ENCODE measurements at places on chromosomes 1 and 21.

- no peak for DNase-seq
Measured at GRCh38 chr21:46253610-46254124, 25.1 kb upstream of the LSS start.

GRCh38 chr1:3515774-3516480, 61.5 kb downstream of the ARHGEF16 start:
- DNase-seq = no peak

DNA sequence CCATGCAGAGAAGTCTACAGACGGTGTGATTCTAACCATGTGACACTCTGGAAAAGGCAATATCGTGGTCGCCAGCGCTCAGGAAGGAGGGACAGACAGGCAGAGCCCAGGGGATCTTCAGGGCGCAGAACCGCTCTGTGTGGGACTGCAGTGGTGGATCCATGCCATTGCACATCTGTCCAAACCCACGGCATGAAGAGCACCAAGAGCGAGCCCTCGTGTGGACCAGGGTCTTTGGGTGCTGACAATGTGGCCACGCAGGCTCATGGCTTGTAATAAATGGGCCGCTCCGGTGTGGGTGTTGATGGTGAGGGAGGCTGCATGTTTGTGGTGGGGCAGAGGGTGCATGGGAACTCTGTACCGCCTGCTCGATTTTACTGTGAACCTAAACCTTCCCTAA, 25.3 kb upstream of the POFUT2 start:
- DNase-seq = no peak

DNA sequence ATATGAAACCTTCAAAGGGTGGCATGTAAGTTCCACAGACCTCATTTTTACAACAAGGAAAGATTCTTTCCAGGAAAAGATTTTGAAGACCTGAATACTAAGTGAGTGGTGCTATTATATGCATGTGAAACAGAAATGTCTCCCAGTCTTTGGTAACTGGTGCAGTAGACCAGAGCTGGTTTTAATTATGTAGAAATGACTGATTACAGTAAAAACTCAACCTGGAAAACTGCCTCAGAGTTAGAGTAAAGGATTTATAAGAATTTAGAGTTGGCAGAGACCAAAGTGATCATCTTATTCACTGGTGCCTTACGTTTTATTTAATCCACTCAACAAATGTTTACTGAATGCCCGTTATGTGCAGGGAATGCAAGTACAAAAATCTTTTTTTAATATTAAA, 30.2 kb upstream of the LRRC8D start:
- DNase-seq = no peak

DNA sequence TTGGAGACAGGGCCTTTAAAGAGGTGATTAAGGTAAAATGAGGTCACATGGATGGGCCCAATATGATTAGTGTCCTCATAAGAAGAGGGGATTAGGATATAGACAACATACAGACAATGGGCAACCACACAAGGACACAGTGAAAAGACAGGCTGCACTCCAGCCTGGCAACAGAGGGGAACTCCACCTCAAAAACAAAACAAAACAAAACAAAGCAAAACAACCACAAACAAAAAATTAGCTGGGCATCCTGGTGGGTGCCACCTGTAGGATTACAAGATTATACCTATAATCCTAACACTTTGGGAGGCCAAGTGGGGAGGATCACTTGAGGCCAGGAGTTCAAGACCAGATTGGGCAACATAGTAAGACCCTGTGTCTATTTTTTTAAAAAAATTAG, 4.8 kb upstream of the MDM4 start:
- no peak for DNase-seq

All from occipital lobe (tissue), 3 donors.